ENCODE measurements at places on chromosomes 5 and 9. TPM values are rescaled to one million over a fixed set of nuclear protein-coding genes. Genes with fewer than 3 reads are reported as not detected.

- no peak for DNase-seq
Measured at GRCh38 chr9:128397831-128398230, 22.8 kb upstream of the CERCAM start.

- no peak for DNase-seq
Measured at GRCh38 chr9:65411336-65411735, 126.3 kb upstream of the FOXD4L5 start.

DNA sequence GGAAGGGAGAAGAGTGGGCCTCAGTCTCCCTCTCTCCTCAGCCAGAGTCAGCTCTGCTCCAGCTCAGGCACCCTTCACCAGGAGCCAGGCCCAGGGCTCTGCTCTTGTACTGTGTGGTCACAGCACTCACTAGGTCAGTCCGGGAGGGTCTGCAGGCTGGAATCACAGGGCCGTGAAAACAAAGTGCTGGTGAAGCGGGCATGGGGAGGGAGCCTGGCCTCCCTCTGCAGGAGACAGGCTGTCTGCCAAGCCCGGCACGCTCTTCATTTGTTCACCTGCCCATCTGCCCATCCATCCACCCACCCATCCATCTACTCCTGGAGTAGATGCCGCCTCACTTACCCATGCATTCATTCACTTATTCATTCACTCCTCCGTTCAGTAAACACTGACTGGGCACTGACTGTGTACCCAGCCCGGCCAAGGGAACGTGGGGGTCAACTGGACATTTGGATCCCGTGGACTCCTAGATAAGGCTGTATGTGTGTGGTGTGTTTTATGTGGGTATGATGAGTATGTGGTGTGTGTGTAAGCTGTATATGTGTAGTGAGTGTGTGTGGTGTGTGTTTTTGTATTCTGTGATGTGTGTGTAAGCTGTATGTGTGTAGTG, 3.6 kb downstream of the SPAAR start:
- DNase-seq = no peak

- no peak for DNase-seq
Measured at GRCh38 chr5:88251048-88251711, 17.5 kb downstream of the TMEM161B start.

- DNase-seq = peak; percentile 36
Measured at GRCh38 chr9:95506678-95507463, 9.9 kb downstream of the PTCH1 start.

DNA sequence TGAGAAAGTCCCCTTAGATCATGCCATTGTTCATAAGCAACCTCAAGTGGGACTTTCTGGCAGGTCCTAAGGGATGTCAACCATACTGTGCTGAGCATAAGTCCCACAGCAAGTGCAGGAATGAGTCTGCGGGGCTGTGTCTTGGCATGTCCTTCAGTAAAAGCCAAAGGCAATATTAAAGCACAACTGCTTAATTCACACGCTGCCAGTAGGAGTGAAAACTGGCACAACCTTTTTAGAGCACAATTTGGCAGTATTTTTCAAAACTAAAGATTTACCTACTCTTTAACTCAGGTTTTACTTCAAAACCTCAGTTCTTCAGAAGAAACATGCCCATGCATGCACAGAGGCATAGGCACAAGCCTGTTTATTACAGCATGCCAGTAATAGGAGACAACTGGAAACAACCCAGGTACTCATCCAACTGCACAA, 24.4 kb upstream of the SMAD5 start:
- peak; percentile 82 for DNase-seq

- no peak for DNase-seq
Measured at GRCh38 chr9:135815413-135815812, 91.9 kb downstream of the CAMSAP1 start.

DNA sequence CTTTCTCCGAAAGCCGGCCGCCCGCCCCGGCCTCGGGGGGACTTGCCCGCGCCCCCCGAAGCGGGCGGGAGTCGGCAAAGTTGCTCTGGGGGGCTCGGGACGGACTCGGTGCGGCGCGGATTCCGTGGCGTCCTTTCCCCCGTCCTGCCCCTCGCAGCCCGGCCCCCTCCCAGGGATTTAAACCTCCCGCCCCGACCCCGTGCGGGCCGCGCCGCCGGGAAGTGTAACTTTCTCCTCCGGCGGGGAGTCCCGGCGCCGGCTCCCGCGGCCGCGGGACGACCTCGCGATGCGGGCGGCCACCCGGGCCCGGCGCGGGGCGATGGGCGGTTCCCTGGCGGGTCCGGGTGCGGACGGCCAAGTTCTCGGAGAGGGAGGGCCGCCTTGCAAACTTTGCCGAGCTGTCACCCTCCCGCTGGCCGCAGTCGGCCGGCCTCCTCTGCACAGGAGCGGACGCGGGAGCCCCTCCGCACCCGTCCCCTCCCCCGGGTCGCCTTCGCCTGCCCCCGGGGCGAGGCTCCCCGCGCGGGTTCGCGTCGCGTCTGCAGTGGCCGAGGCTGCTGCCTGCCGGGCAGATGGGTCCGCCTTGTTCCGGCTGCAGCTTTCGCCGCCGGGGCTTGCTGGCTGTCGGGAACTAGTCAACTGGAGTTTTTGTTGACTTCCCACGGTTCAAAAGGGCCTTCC, 732 bp downstream of the PBX3 start:
- DNase-seq = no peak

DNA sequence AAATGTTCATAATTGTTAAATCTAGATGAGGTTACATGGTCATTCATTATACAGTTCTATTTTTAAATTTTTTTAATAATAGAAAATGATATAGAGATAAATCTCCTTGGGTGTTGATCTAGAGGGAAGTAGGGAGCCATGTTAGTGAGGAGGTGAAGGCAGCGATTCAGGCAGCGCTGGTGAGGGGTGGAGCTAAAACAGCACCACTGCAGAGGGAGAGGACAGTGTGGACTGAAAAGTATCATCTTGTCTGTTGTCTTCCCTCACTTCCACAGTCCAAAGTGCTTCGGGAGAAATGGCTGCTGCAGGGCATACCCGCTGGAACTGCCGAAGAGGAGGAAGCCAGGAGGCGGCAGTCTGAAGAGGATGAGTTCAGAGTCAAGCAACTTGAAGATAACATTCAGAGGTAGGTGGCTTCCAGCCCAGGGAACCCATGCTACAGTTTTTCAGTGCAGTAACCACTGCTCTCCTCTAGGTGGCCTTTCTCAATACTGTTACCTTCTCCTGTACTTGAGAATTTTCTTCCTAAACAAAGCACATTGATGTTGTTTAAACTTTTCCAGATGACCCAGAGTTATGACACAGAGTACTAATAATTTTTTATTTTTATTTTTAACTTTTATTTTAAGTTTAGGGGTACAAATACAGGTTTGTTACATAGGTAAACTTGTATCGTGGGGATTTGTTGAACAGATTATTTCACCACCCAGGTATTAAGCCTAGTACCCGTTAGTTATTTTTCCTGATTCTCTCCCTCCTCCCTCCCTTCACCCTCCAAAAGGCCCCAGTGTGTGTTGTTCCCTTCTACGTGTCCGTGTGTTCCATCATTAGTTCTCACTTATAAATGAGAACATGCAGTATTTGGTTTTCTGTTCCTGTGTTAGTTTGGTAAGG, 100.5 kb downstream of the PALM2AKAP2 start:
- peak; percentile 45 for DNase-seq

- DNase-seq = peak; percentile 66
Measured at GRCh38 chr5:79236970-79237739, 1.2 kb downstream of the JMY start.

GRCh38 chr5:62652225-62652624, 73.6 kb downstream of the LRRC70 start:
- no peak for DNase-seq

- no peak for DNase-seq
Measured at GRCh38 chr5:152649609-152650008, 244.5 kb upstream of the NMUR2 start.

GRCh38 chr5:168097876-168098653, 193.4 kb upstream of the WWC1 start:
- no peak for DNase-seq

GRCh38 chr9:21761309-21761901, 41.0 kb upstream of the MTAP start:
- no peak for DNase-seq

GRCh38 chr5:39273314-39273954, 54.1 kb upstream of the FYB1 start:
- no peak for DNase-seq

DNA sequence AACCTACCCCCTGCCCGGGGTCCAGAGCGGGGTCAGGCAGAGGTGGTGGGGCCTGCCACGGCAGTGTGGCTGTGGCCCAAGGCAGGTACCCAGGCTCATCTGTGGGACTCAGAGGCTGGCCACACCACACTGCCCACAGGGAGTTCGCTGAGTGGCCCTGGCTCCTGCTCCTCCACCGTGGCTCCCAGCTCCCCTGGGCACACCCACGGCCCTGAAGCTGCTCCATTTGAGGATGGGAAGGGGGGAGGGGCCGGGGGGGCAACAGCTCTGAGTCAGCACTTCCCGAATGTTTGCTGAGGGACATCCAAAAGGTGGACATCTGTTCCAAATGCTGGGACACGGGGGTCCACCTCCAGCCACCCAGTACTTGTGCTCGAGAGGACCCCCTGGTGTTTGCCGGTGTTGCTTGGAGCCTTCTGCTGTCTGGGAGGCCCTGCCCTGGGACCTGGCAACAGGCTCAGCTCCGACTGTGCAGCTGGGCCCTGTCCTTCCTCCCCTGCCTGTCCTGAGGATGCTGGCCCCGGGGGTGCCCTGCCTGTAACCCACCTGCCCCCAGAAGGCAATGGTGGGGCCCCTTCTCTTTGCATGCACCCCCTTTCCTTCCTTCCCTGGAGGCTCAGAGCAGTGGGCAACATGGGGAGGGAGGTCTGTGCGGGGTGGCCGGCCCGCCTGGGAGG, 2.5 kb upstream of the NRARP start:
- no peak for DNase-seq

GRCh38 chr5:108280960-108281569, 100.8 kb downstream of the FBXL17 start:
- no peak for DNase-seq

- no peak for DNase-seq
Measured at GRCh38 chr9:85089188-85089969, 419.9 kb downstream of the NTRK2 start.

DNA sequence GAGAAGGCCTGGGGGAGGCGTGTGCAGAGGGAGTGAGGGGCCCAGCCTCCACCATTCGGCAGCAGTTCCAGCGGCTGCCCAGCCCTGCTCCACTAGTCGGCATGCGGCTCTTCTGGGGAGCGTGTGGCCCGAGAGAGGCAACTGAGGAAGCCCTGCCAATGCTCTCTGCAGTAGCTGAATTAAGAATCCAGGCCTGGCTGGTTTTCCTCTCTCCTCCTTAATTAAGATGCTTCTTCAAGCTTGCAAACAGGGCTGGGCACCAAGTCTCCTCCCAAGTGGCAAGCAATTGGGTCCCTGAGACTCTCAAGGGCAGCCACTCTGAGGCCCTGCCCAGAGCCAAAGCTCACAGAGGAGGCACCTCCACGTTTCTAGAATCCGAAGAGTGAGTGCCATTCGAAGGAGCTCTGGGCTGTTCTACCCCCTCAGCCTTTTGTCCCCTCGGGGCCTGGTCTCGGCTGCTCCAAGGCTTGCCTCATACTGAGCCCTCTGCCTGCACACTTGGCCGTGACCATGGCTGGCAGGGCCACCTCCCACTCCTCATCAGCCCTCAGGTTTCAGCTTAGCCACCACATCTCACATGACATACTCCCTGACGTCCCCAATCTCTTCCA, 75.4 kb upstream of the LRRTM2 start:
- no peak for DNase-seq

- DNase-seq = no peak
Measured at GRCh38 chr9:35908504-35909125, 675 bp upstream of the SPAAR start.

GRCh38 chr9:134403682-134404301, 77.5 kb downstream of the RXRA start:
- DNase-seq = no peak

- no peak for DNase-seq
Measured at GRCh38 chr5:151504006-151504405, 56.6 kb downstream of the SLC36A1 start.

PCDHGB1 gene
- total RNA-seq = under 0.01 TPM

PRKAA1 gene
- total RNA-seq = 57.1 TPM

PCDHAC1 gene
- 1.7 TPM for total RNA-seq

FGF18 gene
- total RNA-seq = not detected

TMEFF1 gene
- total RNA-seq = 0.13 TPM

SPEF2 gene
- 0.77 TPM for total RNA-seq

CORO2A gene
- 22.1 TPM for total RNA-seq

CXCL14 gene
- total RNA-seq = 0.26 TPM

BHMT gene
- not detected for total RNA-seq

CAMLG gene
- total RNA-seq = 19.3 TPM

DDX4 gene
- under 0.01 TPM for total RNA-seq
